ENCODE measurements at places on chromosomes 12 and 14. TPM values are rescaled to one million over a fixed set of nuclear protein-coding genes. Genes with fewer than 3 reads are reported as not detected.

DNA sequence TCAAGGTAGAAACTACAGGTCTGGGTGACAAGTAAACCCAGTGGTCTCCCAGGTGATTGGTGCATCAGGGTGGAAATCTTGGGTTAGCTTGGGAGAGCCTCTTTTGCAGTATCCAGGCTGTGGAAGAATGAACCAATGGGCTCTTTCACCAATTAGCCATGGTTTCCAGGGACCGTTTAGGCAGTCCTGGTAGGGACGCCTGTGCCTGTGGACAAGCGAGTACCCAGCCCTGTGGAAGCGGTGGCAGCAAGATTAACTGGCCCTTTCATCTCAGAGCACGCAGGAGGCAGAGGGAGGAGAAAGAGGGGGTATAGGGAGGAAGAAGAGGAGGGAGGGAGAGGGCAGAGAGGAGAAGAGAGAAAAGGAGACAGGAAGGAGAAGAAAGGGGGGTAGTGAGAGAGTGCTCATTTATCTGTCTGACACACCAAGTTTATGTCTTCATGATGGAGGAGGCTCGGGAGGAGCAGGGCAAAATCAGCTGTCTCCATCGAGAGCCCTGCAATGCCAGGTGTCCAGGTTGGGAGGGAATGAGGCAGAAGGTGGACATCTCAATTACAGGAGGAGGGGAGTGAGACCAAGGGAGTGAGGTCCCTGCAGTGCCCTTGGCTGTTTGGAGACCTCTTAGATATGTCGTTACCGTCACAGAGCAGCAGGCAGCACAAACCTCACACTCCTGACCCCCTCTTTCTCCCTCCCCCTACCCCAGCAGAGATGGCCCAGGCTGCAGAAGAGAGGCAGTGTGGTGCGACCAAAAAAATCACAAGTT lies 4.6 kb upstream of the ZDHHC22 start:
- no peak for DNase-seq
- no peak overlapping the region for H3K27ac ChIP-seq
- H3K4me3 ChIP-seq: no peak overlapping the region
- H3K36me3 ChIP-seq: no peaks in the 10 kb centered on the region
- peaks cover 5% of the 10 kb centered on the region for H3K4me1 ChIP-seq

DNA sequence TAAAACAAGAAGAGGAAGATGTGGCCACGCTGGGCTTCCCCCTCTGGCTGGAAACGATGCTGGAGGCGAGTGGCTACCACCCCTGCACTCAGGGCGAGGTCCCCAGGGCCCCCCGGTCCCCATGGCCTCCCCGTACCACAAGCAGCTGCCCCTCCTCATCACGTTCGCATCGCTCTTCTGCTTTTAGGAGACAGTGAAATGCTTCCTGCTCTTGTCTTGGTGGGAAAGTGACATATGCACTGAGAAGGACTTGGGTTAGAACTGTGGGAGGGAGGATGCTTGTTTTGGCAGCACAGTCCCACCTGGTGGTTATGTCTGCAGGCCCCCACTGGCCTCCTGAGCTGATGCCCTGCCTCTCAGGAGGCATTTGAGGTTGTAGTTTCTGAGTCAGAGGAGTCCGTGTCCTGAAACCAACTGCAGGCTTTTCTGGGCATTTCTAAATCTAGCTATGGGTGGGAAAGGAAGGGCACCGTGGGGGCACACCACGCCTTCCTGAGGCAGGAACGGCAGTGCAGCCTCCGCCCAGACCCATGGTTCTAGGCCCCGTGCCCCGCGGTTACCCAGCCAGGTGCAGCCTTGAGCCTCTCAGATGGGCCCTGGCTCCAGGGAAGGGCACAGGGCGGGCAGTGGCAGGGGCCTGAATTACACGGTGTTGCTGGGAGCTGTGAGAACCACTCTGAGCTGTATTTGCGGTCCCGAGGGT lies 139.3 kb downstream of the ADGRD1 start:
- H3K4me1 ChIP-seq: peaks cover 4% of the 10 kb centered on the region
- no peaks in the 10 kb centered on the region for H3K36me3 ChIP-seq
- H3K27ac ChIP-seq: no peak overlapping the region
- H3K27me3 ChIP-seq: peaks cover 8% of the 10 kb centered on the region
- H3K4me3 ChIP-seq: no peak overlapping the region
- peak; percentile 76 for DNase-seq

- H3K4me1 ChIP-seq: no peaks in the 10 kb centered on the region
- no peak for DNase-seq
- H3K4me3 ChIP-seq: no peak overlapping the region
- no peaks in the 10 kb centered on the region for H3K36me3 ChIP-seq
- H3K27ac ChIP-seq: no peak overlapping the region
- peaks cover 21% of the 10 kb centered on the region for H3K27me3 ChIP-seq
These were observed 7.5 kb upstream of the TRHDE start for GRCh38 chr12:72264548-72265175.

The NDRG2 gene
- 6.9 TPM for total RNA-seq

The CACNA2D4 gene
- total RNA-seq: 0.92 TPM

The OR6C4 gene
- total RNA-seq: not detected

The MYBPC1 gene
- not detected for total RNA-seq
